NB4 (cell line): ENCODE measurements at places on chromosomes 7 and 10.

- no peak for DNase-seq
Observed at GRCh38 chr10:88309365-88309764, 273.8 kb downstream of the RNLS start.

DNA sequence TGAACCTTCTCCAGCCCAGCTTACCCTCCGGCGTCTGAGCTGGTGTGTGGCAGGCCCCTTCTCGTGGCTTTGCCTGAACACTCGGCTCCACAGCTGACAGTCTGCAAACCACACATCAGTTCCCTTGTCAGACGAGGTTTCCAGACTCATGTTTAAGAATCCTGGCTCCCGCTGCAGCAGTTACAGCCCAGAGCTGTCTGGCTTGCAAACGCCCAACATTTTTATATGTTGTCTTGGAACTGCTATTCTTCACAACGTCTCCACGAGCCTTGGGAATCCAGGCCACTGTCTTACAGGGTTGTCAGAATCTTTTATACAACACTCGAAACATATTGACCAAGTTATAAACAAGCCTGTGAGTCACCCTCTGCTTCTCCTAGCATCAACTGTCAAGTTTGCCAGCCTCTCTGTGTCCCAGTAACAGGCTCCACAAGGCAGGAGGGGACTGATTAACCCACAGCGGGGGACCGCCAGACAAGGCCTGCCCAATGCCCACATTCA, 68.1 kb downstream of the TNS3 start:
- DNase-seq = no peak

DNA sequence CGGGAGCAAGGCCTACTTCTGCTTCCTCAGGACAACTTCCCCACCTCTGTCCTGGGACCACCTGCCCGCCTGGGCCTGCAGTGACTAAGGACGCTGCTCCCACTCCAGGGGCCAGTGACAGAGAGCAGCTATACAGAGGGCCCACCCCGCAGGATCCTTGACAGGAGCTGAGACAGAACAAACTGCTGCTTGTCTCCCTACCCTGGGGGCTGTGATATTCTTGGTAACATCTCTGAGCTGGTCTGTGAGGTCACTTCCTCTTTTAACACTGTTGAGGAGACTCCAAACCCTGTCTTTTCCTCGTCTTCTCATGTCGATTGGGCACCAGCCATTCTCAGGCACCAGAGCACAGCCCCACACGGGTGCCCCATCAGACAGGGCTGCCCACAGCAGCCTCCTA, 6.9 kb upstream of the MRPS24 start:
- DNase-seq = peak; percentile 83

- peak; percentile 63 for DNase-seq
Observed at GRCh38 chr7:66974986-66975590, 20.3 kb downstream of the SBDS start.

- peak; percentile 28 for DNase-seq
Observed at GRCh38 chr7:128672927-128673517, 930 bp downstream of the GARIN1A start.

GRCh38 chr7:18350678-18351077, 144.9 kb upstream of the HDAC9 start:
- DNase-seq = no peak

DNA sequence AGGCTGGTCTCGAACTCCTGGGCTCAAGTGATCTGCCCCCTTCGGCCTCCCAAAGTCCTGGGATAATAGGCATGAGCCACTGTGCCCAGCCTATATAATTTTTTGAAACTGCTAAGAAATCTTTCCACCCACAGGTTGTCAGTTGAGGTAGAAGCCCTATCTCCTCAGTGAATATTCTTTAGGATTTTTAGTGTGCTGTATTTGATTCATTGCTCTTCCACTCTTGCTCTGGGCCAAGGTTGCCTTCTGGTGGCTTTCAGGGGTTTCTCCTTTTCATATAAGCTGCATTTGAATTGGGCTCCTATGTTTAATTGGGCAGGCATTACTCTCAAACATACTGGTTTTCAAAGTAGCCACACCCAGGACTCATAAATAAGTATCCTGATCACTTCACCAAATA, 931.2 kb downstream of the GATA3 start:
- no peak for DNase-seq

- DNase-seq = peak; percentile 83
Observed at GRCh38 chr7:92754919-92755581, 81.3 kb downstream of the CDK6 start.

- peak; percentile 31 for DNase-seq
Observed at GRCh38 chr10:17428351-17429097, 25.9 kb downstream of the ST8SIA6 start.

GRCh38 chr7:66735850-66736249, 4.7 kb upstream of the RABGEF1 start:
- DNase-seq = no peak

DNA sequence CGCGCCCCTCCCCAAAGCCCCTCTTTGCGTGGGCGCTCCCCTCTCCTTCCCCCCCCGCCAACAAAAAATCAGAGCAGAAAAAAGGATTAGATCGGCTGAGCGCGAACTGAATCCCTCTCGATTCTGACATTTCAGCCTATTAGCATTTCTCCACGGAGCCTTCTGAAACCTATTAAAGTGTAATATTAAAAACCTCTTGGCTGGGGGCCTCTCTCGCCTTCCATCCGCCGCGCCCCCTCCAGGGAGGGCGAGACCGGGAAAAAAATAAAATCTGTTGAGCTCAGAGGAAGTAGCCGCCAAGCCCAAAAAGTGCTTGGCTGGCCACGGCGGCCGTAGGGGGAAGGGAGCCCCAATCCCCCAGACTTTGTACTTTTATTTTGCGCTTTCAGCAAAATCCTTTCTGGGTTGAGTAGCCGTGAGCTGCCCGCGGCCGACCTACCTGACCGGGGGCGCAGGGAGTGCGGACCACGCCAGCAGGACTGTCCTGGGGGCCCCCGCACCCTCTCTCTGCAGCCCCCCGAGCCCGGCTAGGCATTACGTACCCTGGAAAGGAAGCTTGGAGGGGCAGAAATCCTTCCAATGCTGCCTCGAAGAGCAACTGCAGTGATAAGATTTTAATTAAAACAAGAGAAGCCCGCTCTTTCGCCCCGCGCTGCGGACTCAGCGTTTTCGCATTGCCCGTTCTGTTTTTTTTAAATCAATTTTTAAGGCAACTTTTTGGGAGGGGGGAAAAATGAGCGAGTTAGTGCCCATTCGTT, 1.3 kb upstream of the TNRC18 start:
- DNase-seq = peak; percentile 79

DNA sequence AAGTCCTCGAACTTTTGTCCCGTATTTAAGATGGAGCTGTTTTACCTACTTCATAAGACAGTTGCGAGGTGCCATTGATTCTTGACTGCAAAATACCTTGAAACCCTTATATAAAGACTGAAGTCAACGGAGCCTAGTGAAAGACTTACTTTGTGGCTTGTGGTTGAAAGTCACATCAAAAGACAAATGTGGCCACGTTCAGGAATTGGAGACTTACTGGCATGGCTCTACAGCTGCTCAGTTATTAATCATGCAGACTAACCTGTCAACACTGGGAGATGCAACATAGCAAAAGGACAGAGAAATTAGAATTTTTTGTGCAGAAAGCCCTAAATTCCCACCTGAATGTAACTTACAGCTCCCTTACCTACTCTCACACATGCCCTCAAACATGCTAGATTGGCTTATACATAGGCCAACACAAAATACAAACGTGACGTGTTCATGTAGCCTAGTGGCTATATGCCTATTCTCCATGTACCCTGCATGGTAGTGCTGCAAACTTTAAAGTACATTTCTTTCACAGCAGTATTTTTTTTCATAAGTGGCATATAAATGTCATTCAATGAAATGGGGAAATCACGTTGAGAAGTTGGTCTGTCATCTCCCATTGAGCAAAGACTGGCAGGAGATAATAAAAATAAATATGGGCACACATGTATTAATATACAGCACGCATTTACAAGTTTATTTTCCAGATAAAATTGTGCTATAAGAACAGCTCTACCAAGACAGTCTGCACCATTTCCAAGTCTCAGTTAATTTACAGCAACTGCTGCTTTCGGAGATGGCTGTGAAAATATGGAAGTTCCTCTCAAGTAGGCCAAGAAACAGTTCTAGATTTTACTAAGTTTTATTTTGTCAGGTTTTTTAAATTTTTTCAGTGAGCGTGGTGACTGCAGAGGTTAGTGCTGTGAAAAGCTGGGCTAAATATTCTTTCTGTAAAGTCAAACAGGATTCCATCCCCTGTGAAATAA, 170.4 kb upstream of the C7orf33 start:
- DNase-seq = no peak

- DNase-seq = no peak
Observed at GRCh38 chr7:1455241-1455939, 3.9 kb downstream of the MICALL2 start.

DNA sequence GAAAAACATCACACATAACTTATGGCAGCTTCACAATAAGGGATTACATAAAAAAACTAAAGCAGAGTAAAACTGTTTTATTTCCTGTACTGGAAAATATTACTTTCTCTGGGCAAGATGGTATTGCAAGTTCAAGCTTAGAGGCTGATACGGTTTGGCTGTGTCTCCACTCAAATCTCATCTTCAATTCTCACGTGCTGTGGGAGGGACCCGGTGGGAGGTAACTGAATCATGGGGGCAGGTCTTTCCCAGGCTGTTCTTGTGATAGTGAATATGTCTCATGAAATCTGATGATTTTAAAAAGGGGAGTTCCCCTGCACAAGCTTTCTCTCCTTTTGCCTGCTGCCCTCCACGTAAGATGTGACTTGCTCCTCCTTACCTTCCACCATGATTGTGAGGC, 5.1 kb upstream of the LRRC27 start:
- no peak for DNase-seq

GRCh38 chr7:137981668-137982067, 20.2 kb downstream of the CREB3L2 start:
- DNase-seq = no peak

GRCh38 chr10:67401711-67402110, 294.3 kb downstream of the CTNNA3 start:
- no peak for DNase-seq

- no peak for DNase-seq
Observed at GRCh38 chr10:119772334-119772733, 46.5 kb downstream of the INPP5F start.

GRCh38 chr7:140049339-140050024, 13.3 kb downstream of the PARP12 start:
- DNase-seq = no peak

DNA sequence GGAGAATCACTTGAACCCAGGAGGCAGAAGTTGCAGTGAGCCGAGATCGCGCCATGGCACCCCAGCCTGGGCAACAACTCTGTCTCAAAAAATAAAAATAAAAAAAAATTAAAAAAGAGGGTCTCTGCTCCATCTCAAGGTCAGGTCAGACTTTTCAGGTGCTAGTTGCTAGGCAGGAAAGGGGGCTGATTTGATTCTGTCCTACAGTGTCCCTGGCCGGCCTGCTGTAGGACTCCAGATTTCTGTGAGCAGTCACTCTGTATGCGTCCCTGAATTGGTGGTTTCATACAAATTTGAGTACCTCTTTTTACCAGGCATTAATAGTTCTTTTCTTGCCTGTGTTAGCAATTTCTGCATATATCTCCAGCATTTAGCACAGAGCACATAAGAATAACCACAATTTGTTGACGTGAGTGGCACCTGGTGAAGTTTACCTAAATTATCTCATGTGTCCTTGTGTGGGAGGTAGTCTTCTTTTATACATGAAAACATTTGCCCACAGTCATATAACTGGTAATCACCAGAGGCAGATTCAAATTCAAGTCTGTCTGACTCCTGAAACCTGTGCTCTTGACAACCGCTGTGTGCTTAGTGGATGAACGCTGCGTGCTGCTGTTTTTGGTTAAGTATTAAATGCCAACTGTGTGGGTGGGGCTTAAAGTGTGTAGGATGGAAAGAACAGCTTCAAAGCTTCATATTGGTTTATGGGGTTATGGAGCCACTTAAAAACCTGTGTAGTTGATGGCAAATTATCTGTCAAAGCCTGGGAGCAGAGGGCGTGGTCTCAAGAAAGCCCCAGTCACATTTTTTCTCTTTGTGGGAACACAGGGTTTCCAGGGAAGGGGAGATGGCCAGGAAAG, 3.2 kb upstream of the ZNF775 start:
- DNase-seq = peak; percentile 5

DNA sequence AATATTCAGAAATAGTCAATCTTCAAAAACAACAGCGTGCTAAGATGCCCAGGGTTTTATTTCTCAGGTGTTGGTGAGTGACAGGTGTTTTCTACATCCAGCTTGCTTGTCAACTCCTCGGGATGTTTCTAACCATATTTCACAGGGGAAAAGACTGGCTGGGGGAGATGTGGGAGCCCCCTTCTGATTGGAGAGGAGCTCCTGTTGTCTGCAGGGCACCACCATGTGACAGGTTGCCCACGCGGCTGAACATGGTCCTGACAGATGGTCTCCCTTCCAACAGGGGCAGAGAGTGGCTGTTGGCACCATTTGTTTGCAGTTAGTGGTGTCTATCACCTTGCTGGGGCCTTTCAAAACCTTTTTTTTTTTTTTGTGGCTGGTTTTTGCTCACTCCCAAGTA, 16.5 kb upstream of the GPR26 start:
- no peak for DNase-seq

- DNase-seq = no peak
Observed at GRCh38 chr10:86043236-86043635, 323.4 kb downstream of the GRID1 start.

DNA sequence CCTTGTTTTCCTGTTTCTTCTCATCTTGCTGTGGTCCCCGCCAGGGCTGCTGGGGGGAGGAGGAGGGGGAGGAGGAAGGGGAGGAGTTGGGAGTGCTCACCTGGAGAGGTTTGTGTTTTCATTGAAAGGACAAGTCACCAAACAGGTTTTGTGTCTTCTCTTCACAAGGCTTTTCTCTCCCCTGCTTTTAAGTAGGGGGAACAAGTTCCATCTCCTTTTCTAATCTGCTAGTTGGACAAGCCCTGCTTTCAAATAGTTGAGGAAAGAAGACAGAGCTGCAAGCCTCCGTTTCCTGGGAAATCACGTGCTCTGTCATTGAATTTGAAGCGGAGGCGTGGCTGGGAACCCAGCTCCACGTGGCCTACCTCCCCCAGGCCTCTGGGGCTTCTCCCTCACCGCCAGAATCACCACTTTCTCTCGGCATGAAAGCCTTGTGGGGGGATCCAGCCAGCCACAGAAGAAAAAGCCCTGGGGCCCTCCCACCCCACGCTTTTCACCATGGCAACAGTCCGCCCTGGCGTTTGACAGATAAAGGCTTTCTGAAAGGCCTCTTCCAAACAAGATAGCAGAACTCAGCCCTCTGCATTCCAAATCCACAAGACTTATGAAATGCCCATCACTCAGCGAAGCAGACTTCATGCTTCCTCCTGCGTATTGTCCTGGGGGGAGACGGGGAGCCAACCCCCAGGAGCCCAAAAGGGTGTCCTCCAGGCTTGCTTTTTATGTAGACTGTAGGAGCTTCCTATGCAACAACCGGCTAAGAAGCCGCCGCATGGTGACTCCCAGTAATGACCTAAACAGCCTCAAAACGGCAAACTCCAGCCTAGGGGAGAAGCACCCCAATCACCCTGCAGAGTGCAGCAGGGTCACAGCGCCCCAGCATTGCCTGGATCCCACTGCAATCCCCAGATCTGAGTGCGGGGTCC, 51.7 kb downstream of the PROSER2 start:
- DNase-seq = no peak

DNA sequence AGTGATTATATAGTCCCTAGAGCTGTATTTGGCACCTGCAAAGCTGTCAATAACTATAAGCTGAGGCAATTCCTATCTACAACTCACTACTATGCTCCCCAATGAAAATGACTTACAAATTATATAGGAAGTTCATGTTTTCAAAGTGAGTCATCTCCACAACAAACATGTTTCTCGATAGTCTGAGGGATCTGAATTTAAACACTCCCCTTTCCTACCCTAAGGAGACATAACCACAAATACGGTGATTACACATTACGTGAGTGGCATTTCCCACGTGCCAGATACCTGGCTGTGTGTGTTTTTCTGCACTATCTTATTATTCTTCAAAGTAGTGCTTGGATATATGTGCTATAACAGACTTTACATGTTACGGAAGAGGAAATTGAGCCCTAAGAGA, 122.5 kb upstream of the C1QL3 start:
- peak; percentile 1 for DNase-seq
